ENCODE measurements at places on chromosomes 11 and 22. TPM values are rescaled to one million over a fixed set of nuclear protein-coding genes. Genes with fewer than 3 reads are reported as not detected.

GRCh38 chr11:28632338-28632737 is 524.1 kb downstream of the METTL15 start:
- DNase-seq, result no peak

DNA sequence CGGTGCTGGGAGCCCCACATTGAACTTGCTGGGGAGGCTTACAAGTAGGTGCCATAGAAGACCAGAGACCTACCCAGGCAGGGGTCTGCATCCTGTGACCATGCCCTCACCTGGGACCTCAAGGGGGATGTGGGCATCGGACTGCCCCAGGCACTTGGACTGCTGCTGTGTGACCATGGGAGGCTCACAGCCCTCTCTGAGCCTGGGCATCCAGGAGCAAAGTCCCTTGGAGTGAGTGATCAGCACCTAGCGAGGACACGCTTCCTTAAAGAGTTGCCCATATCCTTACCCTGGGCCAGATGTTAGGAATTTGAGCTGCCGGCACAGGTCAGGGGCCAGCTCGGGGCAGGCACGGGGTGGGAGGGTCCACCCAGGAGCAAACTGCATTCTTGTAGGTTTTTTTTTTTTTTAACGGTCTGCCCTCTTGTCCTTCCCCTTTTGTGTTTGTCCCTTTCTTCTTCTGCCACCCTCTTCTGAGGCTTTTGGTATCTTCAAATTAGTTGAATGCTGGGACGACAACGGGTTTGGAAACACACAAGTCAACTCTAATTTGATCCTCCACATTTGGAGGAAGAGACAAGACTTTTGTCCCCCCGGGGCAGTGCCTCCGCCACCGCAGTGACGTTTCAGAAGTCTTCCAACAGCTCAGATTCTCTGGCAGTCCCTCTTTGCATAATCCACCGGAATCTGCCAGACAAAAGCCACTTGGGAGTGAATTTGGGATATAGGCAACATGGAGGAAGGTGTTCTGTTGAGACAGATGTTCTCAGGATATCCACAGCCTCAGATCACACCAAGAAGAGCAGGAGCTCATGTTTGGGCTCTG is 46.1 kb upstream of the LINC01488 start:
- DNase-seq, result no peak

The OR52A1 gene
- total RNA-seq, result not detected

DNA sequence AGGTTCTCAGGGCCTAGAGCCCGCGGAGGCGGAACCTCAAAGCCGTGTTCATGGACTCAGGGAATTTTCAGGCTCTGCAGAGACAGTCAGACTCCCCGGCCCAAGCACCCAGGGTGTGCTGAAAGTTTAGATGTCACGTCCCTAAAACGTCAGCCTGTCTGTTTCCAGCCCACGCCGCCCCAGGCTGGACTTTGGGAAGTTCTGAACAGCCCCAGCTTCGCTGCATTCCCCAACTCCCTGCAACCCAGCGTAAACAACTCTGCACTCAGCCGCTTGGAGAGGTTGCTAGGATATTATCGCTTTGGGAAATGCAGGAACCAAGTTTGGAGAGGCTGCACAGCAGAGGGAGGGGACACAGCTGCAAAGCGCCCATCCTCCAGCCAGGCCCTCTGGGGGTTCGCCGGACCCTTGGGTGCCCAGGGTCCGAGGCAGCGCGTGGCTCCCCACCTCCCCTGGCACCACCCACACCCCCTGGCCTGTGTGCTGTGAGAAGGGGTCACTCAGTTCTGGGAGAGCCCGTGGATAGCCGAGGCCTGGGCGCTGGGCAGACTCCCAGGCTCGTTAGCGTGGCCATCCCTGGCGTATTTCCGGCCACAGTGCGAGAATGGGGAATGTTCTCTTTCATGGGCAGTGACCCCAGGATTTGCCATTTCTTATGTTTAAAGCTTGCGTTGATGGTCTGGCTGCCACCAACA is 120.5 kb upstream of the FGF3 start:
- DNase-seq, result peak; percentile 78

The SCO2 gene
- total RNA-seq, result not detected

- no peak for DNase-seq
These were observed 40.6 kb upstream of the TUB start for GRCh38 chr11:8040261-8040920.

DNA sequence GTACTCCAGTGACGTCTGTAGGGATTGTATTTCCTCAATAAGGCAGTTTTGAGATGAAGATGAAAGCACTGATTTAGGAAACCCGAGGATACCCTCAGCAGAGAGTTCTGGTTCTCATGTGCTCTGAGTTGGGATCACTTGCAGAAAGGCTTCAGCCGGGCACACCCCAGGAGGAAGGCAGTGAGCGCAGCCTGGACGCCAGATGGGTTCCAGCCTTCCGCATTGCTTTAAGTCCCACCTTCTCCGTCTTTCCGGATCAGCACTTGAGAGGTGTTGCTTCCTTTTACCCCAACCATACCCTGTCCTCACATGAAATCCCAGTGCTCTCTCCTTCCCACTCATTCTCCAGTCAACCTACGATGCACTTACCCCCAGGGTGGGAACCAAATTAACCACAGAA is 239.5 kb upstream of the CADM1 start:
- no peak for DNase-seq

- no peak for DNase-seq
These were observed 15.7 kb downstream of the TMEM121B start for GRCh38 chr22:17105143-17106129.

- DNase-seq, result no peak
These were observed 153.0 kb downstream of the SPATA19 start for GRCh38 chr11:133692126-133692934.

The BIK gene
- 0.41 TPM for total RNA-seq

DNA sequence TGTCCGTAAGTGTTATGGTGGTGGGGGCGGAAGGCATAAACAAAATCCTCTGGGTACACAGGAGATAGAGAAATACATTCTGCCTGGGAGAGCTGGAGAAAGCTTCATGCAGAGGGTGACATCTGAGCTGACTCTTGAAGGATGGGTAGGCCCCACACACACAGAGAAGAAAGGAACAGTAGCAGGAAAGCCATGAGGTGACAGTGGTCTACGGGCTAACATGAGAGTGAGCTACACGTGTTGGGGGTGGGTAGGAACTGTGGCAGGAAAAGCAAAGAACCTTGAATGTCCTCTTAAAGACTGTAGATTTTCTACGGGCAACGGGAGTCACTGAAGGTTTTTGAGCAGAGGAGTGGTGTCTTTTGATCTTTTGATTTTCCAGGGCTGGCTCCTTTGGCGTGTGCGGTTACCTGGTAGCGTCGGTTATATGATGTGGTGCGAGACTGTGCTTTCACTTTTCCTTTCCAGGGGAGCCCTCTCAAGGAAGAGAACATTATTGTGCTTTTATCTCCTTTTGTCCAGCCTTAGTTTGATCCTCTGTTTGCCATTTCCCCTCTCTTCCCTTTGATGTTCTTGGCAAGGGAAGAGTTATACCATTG is 39.7 kb downstream of the ADAMTS8 start:
- DNase-seq, result no peak

The MAJIN gene
- not detected for total RNA-seq

DNA sequence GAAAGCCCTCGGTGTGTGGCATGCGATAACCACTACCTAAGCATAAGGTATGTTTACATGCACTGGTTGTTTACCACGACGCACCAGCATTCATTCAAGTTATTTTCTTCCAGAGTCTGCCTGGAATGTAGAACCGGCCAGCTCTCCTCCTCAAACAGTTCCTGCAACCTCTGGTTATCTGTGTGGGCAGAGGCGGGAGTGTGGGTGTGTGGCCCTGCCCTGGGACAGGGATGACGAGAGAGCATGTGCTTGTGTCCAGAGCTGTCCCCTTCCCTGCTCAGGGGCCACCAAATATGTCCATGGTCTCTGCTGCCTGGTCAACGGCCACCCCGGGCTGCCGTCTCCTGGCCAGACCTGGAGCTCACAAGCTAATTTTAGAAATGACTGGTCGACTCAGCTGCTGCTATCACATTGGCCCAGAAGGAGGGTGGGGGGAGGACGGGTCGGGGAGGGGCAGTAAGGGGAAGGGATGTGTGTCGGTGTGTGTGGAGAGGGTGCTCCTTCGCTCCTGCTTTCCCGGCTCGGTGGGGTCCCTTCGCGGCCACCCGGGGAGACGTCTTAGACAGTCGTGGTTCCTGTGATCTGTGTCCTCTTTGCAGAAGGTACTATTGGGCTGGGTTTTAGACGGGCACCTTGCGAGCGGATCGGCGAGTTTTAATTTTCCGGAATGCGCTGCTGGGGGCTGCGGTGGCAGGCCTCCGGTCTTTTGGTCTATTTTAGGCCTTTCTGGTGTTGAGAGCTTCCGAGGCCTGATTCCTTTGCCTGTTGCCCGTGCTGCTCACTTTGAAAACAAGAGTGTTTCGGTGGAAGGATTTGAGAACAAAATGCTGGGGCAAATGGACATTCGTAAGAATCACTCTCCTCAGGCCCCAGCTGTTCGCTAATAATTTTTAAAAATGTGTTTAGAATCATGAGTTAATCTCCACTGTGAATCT is at the start of gene MYO18B:
MYO18B (plus strand) TSS at position 497 of the 935 bp plus-strand sequence. CDS start 18,905 bp downstream, outside the sequence.
- peak; percentile 79 for DNase-seq
